Natural killer cell treated with Interleukin-12 subunit alpha and Interleukin-12 subunit beta and Interleukin-15 and Interleukin-18, amount 100 ng/mL, for 72 hours (primary cell): ENCODE measurements at places on chromosomes 16 and 17.

DNA sequence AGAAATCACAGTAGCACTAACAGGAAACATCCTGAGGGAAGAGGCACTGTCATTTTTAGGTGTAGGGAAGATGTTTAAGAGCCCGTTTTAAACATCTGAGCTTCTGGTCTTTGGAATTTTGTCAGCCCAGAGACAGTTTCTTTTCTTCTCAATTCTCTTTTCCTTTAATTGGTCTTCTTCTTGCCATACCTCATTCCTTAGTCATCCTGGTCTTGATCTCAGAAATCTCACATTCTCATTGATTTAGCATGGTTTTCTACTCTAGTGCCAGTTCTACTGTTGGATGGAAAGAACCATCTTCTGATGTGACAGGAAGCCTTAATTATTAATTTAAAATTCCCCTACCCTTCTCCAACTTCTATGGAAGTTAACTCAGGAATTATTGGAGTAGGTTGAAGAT lies 25.4 kb downstream of the BMERB1 start:
- no peak for DNase-seq

DNA sequence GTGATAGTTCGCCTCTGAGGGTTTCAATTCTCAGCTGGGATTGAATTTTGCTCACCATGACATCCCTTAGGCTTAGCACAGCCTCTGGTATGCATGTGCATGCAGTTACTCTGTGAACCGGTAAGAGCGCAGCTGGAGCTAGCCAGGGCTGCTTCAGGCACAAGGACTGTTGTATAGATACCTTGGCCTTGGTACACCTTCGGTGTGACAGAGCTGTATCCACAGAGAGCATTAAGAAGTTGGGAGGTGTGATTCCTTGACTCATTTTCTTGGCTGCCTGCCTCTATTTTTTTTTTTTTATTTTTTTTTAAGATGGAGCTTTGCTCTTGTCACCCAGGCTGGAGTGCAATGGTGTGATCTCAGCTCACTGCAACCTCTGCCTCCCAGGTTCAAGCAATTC lies 2.2 kb upstream of the NUTF2 start:
- DNase-seq: no peak

- no peak for DNase-seq
These were observed 314.3 kb downstream of the SNX29 start for GRCh38 chr16:12290868-12291267.

DNA sequence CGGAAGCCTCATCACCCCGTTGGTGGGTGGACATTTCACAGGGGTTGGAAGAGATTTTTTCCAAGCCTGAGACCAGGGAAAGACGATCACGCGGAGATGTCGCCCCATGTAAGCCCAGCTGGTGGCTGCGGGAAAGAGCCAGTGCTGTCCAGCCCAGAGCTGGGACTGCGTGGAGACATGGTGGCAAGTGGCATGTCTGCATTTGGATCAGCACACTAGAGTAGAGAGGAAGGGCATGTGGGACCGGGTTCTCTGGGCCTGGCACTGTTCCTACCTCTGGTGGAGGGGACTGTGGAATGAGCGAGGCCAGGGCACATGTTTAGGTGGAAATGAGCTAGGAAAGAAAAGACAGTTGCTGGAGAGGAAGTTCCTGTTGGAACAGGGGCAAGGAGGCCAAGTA lies 20.0 kb downstream of the SBK1 start:
- DNase-seq: peak; percentile 22

DNA sequence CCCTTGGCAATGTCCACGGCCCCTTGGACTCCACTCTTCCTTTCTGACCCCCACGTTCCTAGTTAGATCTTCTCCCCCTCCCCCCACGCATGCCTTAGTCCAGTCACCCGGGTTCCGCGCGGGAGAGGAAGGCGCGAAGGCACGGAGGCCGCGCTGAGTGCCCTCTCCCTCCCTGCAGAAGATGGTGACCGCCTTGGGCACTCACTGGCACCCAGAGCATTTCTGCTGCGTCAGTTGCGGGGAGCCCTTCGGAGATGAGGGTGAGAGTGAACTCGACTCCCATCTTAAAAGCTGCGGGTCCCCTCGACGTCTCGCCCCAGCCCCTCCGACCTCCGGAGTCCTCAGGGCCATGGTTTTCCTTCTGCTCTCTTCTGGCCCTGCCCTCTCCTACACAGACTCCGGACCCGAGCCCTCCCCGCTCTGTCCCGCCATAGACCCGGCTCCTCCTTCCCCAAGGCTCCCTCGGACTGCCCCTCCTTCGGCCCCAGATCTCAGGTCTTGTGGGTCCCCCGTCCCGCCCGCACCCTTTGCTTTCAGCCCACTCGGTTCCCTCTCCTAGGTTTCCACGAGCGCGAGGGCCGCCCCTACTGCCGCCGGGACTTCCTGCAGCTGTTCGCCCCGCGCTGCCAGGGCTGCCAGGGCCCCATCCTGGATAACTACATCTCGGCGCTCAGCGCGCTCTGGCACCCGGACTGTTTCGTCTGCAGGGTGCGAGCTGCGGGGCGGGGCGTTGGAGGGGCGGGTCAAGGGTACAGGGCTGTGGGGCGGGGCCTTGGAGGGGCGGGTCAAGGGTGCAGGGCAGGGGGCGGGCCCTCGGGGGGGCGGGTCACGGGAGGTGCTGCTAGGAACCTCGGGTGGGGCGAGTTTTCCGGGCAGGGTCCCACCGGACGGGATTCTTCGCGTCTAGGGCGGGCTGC lies 4.6 kb downstream of the TGFB1I1 start:
- DNase-seq: peak; percentile 81

- no peak for DNase-seq
These were observed 8.9 kb downstream of the CPPED1 start for GRCh38 chr16:12794486-12795387.
